ENCODE measurements at places on chromosomes 5 and 9. TPM values are rescaled to one million over a fixed set of nuclear protein-coding genes. Genes with fewer than 3 reads are reported as not detected.

C5orf52 gene
- not detected for total RNA-seq

CNTFR gene
- not detected for total RNA-seq

SURF4 gene
- total RNA-seq, result 233 TPM

TAF11L5 gene
- total RNA-seq, result not detected

C9orf153 gene
- total RNA-seq, result not detected

S1PR3 gene
- 1.9 TPM for total RNA-seq

PKD2L2 gene
- not detected for total RNA-seq

ERGIC1 gene
- total RNA-seq, result 72.0 TPM

SPATA24 gene
- 3.8 TPM for total RNA-seq

HACD4 gene
- total RNA-seq, result 3.4 TPM

PCDHGA12 gene
- 41.4 TPM for total RNA-seq

BAAT gene
- total RNA-seq, result under 0.01 TPM

NCS1 gene
- total RNA-seq, result 85.6 TPM

NMUR2 gene
- total RNA-seq, result not detected

PCDHGA10 gene
- 4.5 TPM for total RNA-seq

PRSS3 gene
- not detected for total RNA-seq

RANBP3L gene
- 1.1 TPM for total RNA-seq

WDR70 gene
- 18.3 TPM for total RNA-seq

CDX1 gene
- not detected for total RNA-seq

FANCC gene
- 6.5 TPM for total RNA-seq

TMEM141 gene
- total RNA-seq, result 42.0 TPM

MEGF10 gene
- 1.1 TPM for total RNA-seq

PCDHB3 gene
- total RNA-seq, result not detected

GAPT gene
- total RNA-seq, result not detected

PCBD2 gene
- 5.3 TPM for total RNA-seq

STPG3 gene
- not detected for total RNA-seq

ORM1 gene
- total RNA-seq, result not detected

PCDHGA8 gene
- 2.5 TPM for total RNA-seq

GRM6 gene
- total RNA-seq, result not detected

GNA14 gene
- under 0.01 TPM for total RNA-seq

ZNF483 gene
- 2.2 TPM for total RNA-seq
